ENCODE measurements at places on chromosomes 2 and 18. TPM values are rescaled to one million over a fixed set of nuclear protein-coding genes. Genes with fewer than 3 reads are reported as not detected.

CYP26B1 gene
- total RNA-seq, result 1.9 TPM

DNA sequence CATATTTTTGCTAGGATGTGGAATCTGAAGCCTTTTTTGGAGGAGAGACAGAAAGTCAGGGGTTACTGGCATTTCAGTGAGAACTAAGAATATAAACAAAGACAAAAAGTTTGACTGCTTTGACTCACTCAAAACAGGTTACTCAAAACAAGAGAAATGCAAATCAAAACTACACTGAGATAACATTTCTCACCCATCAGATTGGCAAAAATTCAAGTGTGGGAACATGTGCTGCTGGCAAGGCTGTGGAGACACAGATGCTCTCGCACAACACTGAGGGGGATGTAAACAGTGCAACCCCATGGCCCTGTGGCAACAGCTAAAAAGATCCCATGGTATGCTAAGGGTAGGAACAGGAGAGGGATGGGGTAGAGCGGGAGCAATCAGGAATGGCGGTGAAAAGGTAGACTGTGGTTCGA lies 86.6 kb downstream of the DTNB start:
- H3K36me3 ChIP-seq, result no peaks in the 10 kb centered on the region
- H3K4me3 ChIP-seq, result no peak overlapping the region

- H3K4me1 ChIP-seq, result no peaks in the 10 kb centered on the region
- H3K4me3 ChIP-seq, result no peak overlapping the region
- H3K36me3 ChIP-seq, result no peaks in the 10 kb centered on the region
- no peak overlapping the region for H3K27ac ChIP-seq
- no peak for DNase-seq
These were observed 85.4 kb downstream of the MYL12B start for GRCh38 chr18:3347286-3347803.

DNA sequence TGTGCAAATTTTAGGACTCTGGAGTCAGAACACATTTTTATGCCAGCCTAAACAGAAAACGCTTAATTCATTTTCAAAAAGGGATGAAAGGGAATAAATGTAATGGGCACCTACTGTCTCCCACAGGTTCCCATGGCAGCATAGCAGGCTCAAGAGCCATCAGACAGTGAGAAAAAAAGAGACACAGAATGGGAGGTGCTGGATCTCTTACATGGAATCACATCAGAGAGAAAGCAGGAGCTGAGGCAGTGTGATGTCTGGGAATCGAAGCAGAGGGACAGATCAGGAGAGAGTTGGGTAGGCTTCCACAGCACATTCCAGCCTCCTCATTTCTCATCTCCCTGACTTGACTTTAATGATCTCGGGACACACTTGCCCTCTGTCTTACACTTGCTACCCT lies 684.3 kb downstream of the KCNJ3 start:
- no peaks in the 10 kb centered on the region for H3K4me1 ChIP-seq
- no peaks in the 10 kb centered on the region for H3K36me3 ChIP-seq
- H3K27me3 ChIP-seq, result no peaks in the 10 kb centered on the region
- H3K4me3 ChIP-seq, result no peak overlapping the region
- H3K27ac ChIP-seq, result no peak overlapping the region

DNA sequence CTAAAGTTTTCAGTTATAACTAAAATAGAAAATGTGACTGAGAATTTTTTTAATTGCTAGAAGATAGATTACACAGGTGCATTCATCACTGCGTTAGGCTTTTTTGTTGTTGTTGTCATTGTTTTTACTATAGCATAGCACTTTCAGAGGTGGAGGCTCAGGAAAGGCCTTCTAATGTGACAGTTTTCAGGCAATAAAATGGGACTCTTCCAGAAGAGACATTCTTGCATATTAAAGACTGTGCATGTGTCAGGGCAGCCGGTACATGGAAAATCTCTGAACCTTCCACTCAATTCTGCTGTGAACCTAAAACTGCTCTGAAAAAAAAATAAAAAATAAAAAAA lies 175.2 kb downstream of the METTL4 start:
- DNase-seq, result no peak
- H3K4me1 ChIP-seq, result no peaks in the 10 kb centered on the region
- H3K27me3 ChIP-seq, result no peaks in the 10 kb centered on the region
- no peaks in the 10 kb centered on the region for H3K36me3 ChIP-seq

TRIB2 gene
- total RNA-seq, result 3.7 TPM

DNA sequence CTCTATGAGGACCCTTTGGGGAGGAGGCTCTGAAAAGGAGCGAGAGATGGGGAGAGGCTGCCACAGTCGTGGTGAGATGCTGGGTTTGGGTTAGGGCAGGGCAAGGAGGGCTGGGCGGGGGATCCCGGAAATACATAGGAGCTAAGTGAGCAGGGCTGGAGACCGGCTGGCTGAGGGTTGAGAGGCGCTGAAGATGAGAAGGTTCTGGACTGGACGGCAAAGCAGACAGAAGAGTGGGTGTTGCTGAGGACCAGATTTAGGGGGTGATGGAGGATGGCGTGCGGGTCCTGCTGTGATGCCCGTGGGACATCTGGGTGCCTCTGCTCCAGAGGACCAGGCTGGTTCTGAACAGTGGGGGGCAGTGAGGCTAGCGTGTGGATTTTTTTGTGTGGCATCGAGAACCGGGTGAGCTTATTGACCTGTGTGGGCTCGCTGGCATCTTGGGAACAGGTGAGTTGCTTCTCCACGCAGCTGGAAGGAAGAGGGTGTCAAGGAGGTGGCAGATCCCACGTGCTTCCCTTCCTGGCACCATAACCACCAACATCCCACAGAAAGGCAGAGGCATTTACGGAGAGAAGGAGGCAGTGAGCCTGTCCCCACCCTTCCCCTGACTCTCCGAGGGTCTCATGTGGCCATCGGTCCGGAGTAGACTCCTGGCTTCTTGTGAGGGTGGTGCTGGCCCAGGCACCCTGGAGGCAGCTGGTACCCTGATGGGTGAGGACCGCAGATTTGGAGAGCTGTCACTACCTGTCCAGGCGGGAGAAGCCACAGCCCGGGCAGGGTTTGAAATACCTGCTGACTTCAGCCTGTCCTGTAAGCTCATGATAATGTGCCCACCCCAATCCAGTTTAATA lies 70.3 kb downstream of the ASB1 start:
- no peaks in the 10 kb centered on the region for H3K27me3 ChIP-seq
- peaks cover 5% of the 10 kb centered on the region for H3K4me1 ChIP-seq
- H3K27ac ChIP-seq, result no peak overlapping the region
- H3K36me3 ChIP-seq, result no peaks in the 10 kb centered on the region
- no peak overlapping the region for H3K4me3 ChIP-seq
- peak; percentile 14 for DNase-seq

- DNase-seq, result no peak
- H3K4me1 ChIP-seq, result no peaks in the 10 kb centered on the region
- H3K27me3 ChIP-seq, result no peaks in the 10 kb centered on the region
- H3K36me3 ChIP-seq, result no peaks in the 10 kb centered on the region
- peak overlapping the region; percentile 83 for H3K27ac ChIP-seq
These were observed 3.4 kb downstream of the KLF7 start for GRCh38 chr2:207162316-207162715.

IL1A gene
- total RNA-seq, result 0.45 TPM

RNF144A gene
- 22.6 TPM for total RNA-seq

- H3K4me1 ChIP-seq, result no peaks in the 10 kb centered on the region
- DNase-seq, result no peak
- no peak overlapping the region for H3K27ac ChIP-seq
- H3K36me3 ChIP-seq, result no peaks in the 10 kb centered on the region
- H3K27me3 ChIP-seq, result no peaks in the 10 kb centered on the region
- no peak overlapping the region for H3K4me3 ChIP-seq
These were observed 178.1 kb downstream of the DYSF start for GRCh38 chr2:71631411-71631931.

GRCh38 chr2:128109243-128109642 lies 18.2 kb downstream of the UGGT1 start:
- H3K27me3 ChIP-seq, result no peaks in the 10 kb centered on the region
- H3K27ac ChIP-seq, result no peak overlapping the region
- no peak for DNase-seq
- no peaks in the 10 kb centered on the region for H3K4me1 ChIP-seq

GRCh38 chr2:12176623-12177454 lies 430.4 kb downstream of the LPIN1 start:
- H3K4me1 ChIP-seq, result no peaks in the 10 kb centered on the region
- H3K27me3 ChIP-seq, result no peaks in the 10 kb centered on the region
- H3K36me3 ChIP-seq, result no peaks in the 10 kb centered on the region
- peak overlapping the region; percentile 30 for H3K27ac ChIP-seq
- peak; percentile 27 for DNase-seq

DSG3 gene
- total RNA-seq, result 0.40 TPM

- no peak for DNase-seq
- no peaks in the 10 kb centered on the region for H3K4me1 ChIP-seq
- no peaks in the 10 kb centered on the region for H3K27me3 ChIP-seq
These were observed 36.8 kb downstream of the GPC1 start for GRCh38 chr2:240472078-240472790.

PLGLB1 gene
- 4.2 TPM for total RNA-seq

ANO7 gene
- total RNA-seq, result 41.4 TPM

Measured in colonic mucosa (tissue), 4 donors.